ENCODE measurements at places on chromosomes 3 and 15.

GRCh38 chr3:97647441-97647982, 117.0 kb upstream of the ARL6 start:
- DNase-seq: no peak

- no peak for DNase-seq
These were observed 36.2 kb downstream of the GXYLT2 start for GRCh38 chr3:72924055-72924454.

- no peak for DNase-seq
These were observed 159.8 kb upstream of the MITF start for GRCh38 chr3:69579306-69580041.

GRCh38 chr3:100603469-100603868, 5.9 kb upstream of the ADGRG7 start:
- no peak for DNase-seq

GRCh38 chr3:193971261-193971751, 164.6 kb upstream of the HES1 start:
- DNase-seq: no peak

DNA sequence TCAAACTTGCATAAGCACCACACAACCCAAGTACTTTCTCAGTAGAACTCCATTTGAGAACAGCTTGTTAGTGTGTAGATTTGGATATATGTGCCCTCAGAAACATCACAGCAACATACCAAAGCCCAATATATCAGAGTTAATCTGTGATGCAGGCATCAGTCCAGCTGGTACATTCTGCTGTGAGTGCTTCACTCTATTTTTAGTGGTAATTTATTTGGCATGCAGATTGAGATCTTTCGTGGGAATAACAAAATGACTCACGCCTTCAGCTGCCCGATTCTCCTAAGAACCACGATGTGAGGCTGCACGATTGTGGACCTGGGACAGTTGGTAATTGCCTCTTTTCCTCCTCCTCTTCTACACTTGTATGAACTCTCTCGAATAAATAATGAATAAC, 730.7 kb downstream of the SQOR start:
- no peak for DNase-seq

DNA sequence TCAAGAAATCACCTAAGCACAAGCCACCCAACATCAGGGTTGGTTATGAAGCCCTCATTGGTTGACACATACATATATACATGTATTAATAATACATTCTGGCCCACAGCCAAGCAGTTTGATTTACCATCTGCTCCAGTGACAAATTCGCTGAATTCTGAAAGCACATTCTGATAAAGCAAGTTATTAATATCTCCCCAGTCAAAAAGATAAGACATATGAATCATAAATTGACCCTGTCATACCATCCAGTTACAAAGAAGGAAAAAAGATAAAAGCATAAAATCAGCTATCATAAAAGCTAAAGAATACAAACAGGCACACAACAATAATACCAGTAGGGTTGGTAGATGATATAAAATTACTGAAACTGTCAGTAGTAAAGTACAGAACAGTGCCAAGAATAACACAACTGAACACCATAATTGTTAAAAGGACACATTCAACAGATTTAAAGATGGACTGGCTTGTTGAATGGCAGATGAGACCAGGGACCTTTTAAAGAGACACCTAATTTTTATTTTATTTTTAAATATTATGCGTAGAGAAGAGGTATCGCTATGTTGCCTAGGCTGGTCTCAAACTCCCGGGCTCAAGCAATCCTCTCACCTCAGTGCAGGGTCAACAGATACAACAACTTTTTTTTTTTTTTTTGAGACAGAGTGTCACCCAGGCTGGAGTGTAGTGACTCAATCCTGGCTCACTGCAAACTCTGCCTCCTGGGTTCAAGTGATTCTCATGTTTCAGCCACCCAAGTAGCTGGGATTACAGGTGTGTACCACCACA, 7.7 kb downstream of the SNX4 start:
- no peak for DNase-seq

DNA sequence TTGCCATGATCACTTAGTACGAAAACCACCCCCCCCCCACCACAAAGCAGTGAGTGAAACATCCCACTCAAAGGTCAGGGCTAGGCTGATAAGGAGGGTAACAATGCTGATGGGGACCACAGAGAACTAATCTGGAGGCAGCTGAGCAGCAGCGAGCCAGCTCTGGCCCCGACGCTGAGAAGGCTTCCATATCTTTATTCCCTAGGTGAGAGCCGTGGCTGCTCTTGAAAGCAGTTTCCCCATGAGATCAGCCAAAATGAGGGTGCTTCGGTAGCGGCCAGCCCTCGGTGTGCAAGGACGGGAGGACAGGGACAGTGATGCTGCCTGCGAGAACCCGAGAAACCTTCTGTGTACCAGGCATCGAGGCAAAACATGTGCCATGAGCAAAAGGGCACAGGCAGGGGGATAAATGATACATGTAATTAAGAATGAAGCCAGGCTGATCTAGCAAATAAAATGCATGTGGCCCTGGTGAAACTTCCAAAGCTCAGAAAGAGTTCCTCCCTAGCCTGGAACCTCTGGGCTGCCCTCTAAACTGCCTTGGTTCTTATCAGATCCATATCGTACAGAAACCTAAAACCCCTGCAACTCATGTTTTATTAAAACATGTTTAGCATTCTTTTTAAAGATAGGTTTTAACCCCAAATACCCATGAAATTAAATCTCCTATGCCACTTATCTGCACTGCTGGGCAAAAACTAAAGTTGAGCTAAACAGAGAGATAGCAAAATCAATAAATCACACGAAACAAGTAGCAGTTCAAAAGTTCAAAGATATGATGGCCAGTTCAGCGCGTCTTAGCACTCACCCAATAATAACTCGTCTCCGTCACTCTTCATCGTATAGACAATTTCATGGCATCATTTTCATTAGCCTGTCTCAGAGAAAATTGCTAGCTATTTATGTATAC, 337.3 kb downstream of the FOXP1 start:
- DNase-seq: no peak

DNA sequence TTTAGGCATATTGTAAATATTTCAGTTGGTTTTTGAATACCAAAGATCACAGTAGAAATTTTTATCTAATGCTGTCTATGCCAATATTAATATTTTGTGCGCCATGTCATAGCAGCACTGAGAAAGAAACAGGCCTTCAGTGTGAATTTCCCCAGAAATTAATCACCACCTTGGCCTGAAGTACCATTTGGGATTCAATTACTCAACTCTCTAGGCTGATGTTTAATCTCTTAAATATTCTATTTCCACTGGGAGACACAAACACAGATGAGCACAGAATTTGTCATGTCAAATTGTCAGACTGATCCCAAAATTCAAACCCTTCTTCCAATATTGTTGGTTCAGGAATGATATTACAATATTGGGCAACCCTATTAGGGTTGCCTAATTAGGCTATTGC, 509.3 kb downstream of the ROBO1 start:
- DNase-seq: no peak

DNA sequence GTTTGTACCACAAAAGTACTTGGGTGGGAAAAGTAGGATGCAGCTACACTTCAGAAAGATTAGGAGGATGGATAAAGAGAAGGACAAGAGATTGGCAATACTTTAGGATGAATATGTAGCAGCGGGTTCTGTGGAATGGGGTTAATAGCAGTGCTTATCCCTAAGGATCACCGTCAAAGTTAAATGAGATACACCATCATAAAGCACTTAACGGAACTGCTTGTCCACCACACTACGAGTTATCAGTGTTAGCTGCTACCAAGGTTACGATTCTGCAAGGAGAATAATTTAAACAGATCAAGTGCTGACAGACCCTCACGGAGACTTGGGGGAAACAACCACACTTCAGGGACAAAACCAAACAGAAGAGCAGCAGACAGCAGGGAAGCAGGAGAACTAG, 963 bp downstream of the SHQ1 start:
- DNase-seq: no peak

DNA sequence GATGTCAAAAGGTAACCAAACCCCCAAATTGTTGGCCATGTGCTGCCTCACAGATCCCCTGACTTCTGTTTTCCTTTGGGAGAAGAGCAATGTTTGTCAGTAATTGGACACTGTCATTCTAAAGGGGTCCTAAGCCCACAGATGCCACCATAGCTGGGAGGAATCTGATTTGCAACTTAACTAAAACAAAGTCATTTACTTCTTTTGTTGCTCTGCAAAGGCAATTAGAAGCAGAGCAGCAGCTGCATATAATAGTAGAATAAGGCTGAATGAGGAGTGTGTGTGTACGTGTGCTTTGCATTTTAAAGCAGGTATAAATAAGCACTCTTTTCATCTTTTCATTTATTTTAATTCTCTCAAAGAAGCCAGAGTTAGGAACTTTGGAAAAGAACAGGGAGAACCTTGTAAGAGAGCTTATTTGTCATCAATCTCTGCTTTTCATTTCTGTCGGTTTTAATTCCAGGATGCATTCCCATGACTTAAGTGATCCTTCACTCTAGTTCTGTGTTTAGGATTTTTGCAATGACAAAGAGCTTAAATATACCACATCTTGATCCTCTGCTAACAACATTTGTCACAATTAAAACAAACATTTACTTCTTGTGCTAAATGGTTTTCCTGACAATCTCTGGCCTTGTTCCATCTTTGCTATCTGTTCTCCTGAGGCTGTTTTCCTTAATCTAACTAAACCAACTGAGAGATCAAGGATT, 530.2 kb upstream of the CBLB start:
- no peak for DNase-seq

- DNase-seq: no peak
These were observed 37.5 kb downstream of the TPM1 start for GRCh38 chr15:63079947-63080626.

GRCh38 chr15:71790081-71790480, 20.3 kb upstream of the NR2E3 start:
- no peak for DNase-seq

DNA sequence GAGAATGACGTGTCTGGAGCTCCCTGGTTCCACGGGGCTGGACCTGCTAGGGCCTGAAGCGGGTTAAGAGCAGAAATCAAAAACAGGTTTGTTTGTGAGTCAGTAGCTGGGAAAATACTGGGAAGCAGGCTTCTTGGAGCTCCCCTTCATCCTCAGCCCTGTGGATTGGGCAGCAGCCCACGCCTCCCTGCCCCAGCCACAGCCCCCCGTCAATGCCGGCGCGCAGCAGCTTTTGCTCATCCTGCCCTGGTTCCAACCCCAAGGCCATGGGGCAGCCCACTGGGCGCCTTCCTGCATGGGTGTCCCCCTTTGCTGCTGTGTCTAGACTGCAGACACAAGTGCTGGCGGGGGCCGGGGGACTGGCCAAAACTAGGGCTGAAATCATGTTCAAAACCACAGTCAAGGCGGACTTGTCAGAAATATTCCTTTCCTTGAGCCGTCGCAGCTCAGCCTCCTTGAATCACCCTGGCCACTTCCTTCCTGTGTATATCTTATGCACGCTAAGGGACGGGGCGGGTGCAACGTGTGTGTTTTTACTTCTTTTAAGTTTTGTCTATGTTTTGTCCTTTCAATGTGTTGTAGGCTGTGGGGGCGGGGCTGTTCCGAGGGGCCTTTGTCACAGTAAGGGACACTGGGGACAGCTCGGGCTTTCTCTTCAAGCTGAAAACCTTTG, 108.1 kb downstream of the KLF13 start:
- peak; percentile 80 for DNase-seq

DNA sequence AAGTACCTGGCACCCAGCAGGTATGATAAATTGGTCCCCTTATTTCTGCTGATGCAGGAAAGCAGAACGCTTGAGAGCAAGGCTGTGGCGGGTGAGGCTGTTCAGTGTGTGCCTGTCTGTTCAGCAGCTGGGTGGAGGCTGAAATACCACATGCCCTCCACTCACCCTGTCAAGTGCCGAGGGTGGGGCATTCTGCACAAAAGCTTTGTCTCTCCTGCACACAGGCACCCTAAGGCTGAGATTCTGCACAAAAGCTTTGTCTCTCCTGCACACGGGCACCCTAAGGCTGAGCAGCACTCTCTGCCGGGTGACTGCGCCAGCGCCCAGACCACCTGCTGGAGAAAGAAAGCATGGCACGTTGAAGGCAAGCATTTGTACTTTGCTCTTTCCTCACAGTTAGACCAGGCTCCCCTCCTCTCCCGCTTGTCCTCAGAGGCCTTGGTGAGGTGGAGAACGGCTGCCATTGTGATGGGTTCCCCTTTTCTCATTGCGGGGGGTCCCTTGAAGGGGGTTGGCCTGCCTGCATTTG, 97.5 kb downstream of the BDH1 start:
- no peak for DNase-seq

- no peak for DNase-seq
These were observed 13.4 kb downstream of the DZIP3 start for GRCh38 chr3:108602935-108603294.

- no peak for DNase-seq
These were observed 109.3 kb upstream of the MRPS22 start for GRCh38 chr3:139234491-139234890.

GRCh38 chr15:89851673-89852341, 37.2 kb upstream of the ANPEP start:
- no peak for DNase-seq

GRCh38 chr15:66067687-66068086, 185.9 kb downstream of the MEGF11 start:
- no peak for DNase-seq

DNA sequence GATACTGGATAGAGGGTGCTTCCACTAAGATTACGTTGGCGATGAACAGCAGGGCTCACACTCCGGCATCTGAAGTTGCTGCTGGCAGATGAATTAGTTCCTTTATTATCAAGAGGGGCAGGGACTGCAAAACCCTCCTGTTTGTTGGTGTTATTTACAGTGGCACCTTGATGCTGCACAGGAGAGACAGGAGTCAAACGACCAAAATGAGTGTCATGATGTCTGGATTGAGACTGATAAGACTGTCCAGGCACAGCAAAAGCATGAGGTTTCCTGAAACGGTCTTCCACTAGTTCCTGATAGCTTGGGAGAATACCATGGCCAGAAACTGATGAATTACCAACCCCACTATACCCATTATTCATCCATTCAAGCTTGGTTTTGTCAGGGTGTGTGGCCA, 100.8 kb upstream of the NEDD4 start:
- DNase-seq: no peak

- no peak for DNase-seq
These were observed 19.9 kb downstream of the WNT7A start for GRCh38 chr3:13860001-13860400.

- no peak for DNase-seq
These were observed 333.1 kb downstream of the RORA start for GRCh38 chr15:60895986-60896385.
